Bone marrow (tissue), 2 donors: ENCODE measurements at places on chromosomes 6 and 20.

DNA sequence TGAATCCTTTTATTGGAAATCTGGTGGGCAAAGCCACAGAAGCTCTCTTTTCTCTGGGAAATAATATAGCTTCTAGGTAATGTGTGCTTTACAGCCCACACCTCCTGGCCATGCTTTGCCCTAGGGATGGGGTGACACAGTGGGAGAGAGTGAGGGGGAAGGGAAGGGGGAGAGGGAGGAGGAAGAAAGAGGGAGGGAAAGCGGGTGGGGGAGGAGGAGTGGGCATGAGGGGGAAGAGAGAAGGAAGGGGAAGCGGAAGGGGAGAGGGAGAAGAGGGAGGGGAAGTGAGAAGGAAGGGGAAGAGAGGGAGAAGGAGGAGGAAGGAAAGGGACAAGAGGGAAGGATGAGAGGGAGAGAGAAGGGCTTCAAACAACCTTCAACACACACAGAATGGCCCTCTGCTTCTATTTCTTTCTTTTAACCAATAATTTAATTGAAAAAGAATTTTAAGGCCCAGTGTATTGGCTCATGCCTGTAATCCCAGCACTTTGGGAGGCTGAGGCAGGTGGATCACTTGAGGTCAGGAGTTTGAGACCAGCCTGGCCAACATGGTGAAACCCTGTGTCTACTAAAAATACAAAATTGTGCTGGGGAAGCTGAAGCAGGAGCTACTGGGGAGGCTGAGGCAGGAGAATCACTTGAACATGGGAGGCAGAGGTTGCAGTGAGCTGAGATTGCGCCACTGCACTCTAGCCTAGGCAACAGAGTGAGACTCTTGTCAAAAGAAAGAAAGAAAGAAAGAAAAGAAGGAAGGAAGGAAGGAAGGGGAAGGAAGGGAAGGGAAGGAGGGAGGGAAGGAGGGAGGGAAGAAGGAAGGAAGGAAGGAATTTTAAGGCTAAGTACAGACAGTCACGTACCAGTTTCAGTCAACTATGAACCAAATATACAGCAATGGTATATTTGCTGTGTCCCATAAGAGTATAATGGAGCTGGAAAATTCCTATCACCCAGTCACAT lies 75.2 kb downstream of the RSPH3 start:
- no peak for DNase-seq

GRCh38 chr6:130322673-130323268 lies 43.0 kb upstream of the TMEM200A start:
- DNase-seq, result peak; percentile 53

- DNase-seq, result no peak
Observed at GRCh38 chr20:37977786-37978185, 55.5 kb downstream of the TTI1 start.

DNA sequence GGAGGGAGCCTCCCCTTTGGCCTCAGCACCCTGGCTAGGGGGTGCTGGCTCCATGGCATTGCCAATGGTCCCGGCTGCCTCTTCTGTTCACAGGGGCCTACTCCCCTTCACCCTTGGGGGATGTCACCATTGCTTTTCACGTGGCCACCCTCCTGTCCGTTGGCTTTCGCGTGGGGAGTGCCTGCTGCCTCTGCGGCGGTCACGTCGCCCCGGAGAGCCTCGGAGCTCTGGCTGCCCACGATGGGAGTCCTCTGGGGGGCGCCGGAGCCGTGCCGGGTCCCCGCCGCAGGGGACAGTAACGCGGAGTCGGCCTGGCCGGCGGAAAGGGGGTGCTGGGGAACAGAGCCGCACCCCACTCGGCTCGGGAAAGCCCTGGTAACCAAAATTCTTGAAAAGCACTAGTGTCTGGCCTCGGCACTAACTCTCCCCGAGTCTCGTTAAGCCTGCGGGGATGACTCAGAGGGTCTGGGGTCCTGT lies 661 bp upstream of the HEBP2 start:
- DNase-seq, result peak; percentile 45

DNA sequence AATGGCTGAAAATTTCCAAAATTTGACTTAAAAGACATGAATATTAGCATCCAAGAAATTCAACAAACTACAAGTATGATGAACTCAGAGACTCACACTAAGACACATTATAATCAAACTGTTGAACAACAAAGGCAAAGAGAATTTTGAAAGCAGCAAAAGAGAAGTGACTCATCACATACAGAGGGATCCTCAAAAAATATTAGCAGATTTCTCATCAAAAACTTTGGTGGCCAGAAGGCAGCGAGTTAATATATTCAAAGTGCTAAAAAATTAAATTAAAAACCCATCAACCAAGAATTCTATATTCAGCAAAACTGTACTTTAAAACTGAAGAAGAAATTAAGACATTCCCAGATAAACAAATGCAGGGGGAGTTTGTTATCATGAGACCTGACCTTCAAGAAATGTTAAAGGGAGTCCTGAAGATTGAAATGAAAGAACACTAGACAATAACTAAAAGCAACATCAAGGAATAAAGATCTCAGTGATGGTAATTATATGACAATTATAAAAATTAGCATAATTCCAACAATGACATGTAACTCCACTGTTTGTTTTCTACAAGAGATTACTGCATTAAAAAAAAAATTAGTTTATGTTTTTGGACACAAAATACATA lies 150.0 kb downstream of the RNASET2 start:
- no peak for DNase-seq

- no peak for DNase-seq
Observed at GRCh38 chr6:155962276-155962675, 506.6 kb upstream of the NOX3 start.

- DNase-seq, result no peak
Observed at GRCh38 chr6:10964684-10965083, 77.8 kb downstream of the SYCP2L start.

GRCh38 chr6:38319256-38320212 lies 320.2 kb downstream of the BTBD9 start:
- DNase-seq, result no peak

- DNase-seq, result no peak
Observed at GRCh38 chr20:21564127-21564773, 50.4 kb upstream of the NKX2-2 start.

GRCh38 chr6:85459224-85459901 lies 9.5 kb downstream of the NT5E start:
- DNase-seq, result no peak

GRCh38 chr20:59820204-59821041 lies 113.0 kb downstream of the SYCP2 start:
- DNase-seq, result no peak

DNA sequence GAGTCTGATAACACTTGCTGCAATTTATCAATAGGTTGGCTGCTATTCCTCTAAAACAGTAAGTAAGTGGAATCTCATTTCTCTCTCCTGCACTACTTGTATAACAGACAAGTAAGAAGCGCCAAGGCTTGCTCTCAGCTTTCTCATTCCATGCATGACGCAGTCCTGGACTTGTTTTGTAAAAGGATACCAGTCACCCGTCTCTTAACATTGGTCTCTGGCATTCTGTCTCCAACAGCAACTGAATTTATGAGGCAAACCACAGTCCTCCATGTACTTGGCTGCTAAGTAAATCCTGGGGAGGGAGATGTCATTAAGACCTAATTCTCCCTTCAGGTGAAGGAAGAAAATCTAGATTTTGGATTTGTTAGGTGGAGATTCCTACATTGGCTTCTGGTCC lies 115.4 kb downstream of the OPN5 start:
- DNase-seq, result no peak

DNA sequence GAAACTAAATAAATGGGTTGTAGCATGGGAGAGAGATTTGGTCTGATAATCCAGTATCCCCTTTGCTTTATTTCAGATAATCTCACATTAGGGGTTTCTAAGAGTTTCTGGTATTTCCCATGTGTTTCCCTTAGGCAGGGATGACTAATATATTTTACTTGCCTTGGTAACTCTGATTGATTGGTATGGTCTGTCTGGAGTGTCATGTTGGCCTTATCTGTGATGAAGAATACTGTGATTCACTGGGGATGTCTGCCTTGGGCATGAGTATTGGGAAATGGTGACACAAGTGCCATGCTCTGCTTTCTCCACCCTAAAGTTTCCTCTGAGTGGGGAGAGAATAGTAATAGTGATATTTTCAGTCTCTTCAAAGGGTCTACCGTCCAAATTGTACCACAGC lies 10.1 kb downstream of the SLC22A2 start:
- no peak for DNase-seq

- DNase-seq, result no peak
Observed at GRCh38 chr6:165701564-165702354, 38.7 kb upstream of the PDE10A start.

DNA sequence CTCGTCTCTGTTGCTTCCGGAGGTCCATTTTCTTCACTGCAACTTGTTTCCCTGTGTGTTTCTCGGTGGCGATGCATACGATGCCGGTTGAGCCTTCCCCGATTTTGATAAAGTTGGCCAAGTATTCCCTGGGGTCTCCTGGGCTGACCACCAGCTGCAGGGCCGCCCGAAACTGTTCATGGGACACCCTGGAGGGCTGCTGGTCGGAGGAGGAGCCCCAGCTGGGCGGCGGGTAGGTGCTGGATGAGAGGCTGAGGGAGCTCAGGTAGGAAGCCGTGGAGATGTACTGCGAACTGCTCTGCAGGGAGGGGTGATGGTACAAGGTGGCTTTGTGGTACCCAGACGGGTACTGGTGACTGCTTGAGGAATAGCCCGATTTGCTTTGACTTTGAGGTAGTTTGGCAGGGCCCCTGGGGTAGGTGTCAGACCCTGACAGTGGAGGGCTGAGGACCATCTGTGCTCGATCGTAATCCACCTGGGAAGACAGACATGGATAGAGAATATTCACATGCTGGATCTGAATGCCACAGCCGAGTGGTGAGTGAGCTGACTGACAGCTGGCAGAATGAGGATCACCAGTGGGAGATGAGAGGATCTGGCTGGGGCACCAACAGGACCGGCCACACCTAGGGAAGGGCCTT lies 51.6 kb downstream of the LAMP5 start:
- no peak for DNase-seq

GRCh38 chr6:64672131-64672530 lies 1034.9 kb downstream of the EYS start:
- peak; percentile 92 for DNase-seq

DNA sequence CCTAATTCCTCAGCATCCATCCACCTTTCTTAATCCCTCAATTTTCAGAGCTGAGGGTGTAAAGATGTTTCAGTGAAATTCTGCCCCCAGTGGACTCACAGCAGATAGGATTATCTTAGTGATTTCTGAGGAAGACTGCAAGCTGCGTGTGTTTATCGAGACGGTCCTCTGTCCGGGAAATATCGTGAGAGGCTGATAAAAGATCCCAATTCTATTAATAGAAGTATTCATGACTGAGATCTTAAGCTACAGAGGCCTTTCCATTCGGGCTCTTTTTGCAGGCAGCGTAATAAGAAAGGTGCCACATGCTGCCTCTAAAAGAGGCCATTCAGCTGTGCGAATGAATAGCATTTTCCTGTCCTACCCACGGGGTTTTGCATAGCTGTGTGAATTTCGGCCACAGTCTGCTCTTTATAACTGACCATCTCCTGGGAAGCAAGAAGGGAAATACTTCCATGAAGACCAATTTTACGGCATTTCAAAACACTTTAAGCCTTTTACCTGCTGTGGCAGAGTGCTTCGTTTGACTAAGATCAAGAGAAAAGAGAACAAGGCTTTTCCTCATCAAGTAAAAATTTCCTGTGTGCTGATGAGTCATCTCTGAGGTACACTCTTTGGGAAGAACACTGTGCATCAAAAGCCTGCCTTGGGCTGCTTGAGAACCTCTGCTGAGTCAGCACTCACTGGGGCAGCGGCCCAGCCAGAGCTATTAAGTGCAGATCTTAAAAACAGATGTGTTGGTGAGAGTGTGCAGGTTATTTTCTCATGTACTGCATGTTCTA lies 208.8 kb downstream of the ARHGAP18 start:
- DNase-seq, result peak; percentile 37

DNA sequence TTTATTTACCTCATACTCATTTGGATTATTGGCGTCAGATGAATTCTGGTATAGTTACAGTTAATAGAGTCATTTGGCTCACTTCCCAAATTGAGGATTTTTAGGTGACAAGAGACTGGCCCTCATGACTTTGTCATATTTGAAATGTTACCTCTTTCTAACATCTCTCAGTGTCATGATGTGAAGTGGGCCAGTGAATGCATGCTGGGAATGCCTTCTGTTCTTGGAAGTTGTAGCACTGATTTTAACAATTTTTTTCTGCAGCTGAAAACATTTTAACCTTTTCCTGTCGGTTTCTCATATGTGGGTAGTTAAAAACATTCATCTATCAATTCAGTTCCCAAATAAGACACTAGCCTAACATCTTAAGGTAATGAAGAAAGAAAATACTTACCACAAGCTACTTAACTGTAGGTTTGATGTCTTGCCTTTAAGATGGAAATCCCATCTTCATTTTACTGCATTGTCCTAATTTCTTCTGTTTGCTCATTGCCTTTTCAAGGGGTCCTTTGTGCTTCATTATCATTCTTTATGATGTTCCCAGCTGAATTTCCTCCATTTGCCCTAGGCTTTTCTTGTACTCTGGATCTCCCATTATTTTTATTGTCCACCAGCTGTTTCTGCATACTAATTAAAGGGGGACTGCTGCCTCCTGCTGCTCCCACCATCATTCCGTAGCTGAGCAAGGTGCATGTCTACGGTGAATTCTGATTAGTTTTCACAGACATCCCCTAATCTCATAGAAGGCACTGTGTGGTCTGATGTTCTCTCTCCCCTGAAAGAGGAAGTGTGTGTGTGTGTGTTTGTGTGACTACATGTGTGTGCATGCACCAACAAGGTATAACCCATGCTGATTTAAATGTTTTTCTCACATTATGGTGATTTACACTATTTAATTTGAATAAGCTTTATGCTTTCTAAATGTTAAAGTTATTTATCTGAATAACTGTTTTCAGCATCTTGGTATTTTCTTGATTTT lies 109.5 kb downstream of the B3GAT2 start:
- no peak for DNase-seq

DNA sequence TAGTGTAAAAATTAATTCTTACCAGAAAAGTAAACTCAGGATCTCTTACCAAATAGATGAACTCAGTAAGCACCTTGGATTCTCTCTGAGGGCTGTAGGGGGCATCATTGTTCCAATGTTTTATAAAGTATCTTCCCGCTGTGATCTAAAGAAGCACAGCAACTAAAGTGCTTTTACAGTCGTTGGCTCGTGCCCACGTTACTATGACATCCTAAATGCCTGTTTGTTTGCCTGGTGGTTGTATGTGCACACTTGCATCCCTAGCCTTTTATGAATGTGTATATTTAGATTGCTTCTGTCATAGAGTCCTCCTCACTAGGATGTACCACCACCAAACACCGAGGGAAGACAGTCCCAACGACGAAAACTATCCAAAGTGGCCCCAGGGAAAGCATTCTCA lies 34.5 kb downstream of the SLX4IP start:
- DNase-seq, result peak; percentile 85

GRCh38 chr6:146355521-146356100 lies 188.0 kb upstream of the RAB32 start:
- no peak for DNase-seq

- DNase-seq, result no peak
Observed at GRCh38 chr20:18796282-18796833, 17.2 kb upstream of the SCP2D1 start.

- DNase-seq, result no peak
Observed at GRCh38 chr6:93341900-93342613, 77.3 kb downstream of the EPHA7 start.

- no peak for DNase-seq
Observed at GRCh38 chr6:138106665-138107077, 548 bp downstream of the PERP start.

GRCh38 chr6:168530653-168531071 lies 89.7 kb downstream of the SMOC2 start:
- no peak for DNase-seq
